ENCODE measurements at places on chromosomes 3 and 15.
A peak's percentile ranks its signal among the peaks of the same experiment; 100 is the strongest.

DNA sequence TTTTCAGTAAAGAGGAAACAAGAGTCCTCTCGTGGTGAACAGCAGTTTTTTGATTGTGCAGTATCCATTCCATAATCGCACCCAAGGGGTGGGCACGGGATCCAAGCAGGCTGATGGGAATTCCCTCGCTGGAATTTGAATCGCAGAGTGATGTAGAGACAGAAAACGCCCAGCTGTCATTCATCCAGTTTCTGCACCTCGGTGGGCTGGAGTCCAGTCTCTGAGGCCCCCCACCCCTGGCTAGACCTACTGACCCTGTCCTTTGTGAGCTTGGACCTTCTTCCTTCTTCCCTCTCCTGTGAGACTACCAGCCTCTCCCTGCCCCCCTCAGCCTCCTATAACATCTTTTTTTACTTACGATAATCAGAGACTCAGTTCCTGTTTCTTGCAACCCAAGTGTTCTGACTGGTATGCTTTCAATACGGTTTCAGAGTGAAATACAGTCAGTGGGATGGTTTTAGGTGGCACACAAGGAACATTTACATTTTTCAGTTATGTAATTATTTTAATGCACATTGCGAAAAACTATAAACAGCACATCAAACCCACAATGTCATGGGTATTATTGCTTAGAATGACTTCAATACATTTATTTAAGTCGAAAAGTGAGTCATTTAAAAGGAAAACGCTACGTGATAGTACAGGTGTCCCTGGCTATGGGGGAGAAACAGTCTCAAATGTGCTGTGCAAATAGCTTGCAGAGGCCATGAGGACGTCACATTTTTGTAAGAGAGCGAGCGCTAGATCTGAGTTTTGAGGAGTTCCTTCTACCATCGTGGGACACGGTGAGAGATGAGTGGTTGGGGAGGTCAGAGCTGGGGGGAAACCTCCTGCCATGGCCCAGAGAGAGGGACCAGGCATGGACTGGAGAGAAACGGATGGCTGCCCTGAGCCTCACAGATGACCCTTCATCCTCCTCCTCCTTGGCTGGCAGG, 37.5 kb upstream of the CHST2 start:
- DNase-seq = no peak

DNA sequence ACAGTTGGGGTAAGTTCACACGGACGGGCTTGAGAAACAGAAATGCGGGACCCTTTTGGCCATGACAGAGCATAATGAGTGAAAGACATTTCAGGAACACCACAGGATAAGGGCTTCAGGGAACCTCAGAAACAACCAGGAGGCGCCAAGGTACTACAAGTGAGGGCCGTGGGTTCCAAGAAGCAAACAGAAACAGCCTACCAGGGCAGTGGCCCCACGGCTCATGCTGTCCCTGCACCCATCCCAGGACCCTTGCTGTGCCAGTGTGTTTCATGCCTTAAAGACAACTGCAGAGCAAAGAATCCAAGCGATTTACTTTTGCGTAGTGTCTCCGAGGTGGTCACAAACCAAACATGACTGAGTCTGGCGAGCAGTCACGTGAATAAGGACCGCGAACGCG, 54.0 kb downstream of the RUBCN start:
- no peak for DNase-seq

- DNase-seq = no peak
Observed at GRCh38 chr3:15050405-15051092, 14.6 kb downstream of the MRPS25 start.

- no peak for DNase-seq
Observed at GRCh38 chr3:24416224-24416623, 78.4 kb downstream of the THRB start.

DNA sequence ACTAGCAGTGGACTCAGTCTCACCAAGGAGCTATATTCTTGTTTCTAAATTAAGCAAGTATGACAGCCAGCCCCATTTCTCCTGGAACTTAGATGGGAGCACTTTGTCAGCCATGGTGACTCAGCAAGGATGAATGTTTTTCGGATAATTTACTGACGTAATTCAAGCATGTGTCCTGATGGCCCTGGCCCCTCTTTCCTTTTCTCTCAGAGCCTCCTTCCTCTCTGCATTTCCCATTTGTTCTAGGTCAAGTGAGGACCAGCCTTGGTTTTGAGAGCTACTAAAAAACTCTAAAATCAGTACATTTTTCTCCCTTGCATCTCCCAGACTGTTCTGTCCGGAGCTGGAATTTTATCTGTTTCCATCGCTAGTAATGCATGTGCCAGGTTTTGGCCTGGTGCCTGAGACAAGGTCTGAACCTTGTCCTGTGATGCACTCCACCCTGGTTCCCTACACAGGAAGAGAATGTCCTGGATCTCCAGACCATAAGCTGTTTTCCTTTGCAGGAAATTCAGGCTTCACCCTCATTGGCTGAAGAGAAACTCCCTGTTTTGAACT, 256.6 kb upstream of the ROPN1 start:
- no peak for DNase-seq

GRCh38 chr3:50271314-50271936, 2.5 kb downstream of the SEMA3B start:
- no peak for DNase-seq

DNA sequence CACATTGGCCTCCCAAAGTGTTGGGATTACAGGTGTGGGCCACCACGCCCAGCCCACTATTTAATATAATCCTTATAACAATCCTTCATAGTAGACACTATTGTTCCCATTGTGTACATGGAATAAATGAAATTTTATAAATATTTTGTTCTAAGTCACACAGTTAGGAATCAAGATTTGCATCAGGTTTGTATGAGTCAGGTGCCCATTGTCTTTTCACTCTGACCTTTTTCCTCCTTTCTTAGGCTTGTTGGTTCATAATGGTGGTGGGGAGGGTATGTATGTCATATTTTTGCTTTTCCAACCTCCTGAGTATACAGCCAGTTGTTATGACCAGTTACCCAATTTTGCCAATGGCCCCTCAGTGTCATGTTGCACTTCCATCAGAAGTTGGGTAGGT, 18.0 kb upstream of the SLC30A4 start:
- no peak for DNase-seq

DNA sequence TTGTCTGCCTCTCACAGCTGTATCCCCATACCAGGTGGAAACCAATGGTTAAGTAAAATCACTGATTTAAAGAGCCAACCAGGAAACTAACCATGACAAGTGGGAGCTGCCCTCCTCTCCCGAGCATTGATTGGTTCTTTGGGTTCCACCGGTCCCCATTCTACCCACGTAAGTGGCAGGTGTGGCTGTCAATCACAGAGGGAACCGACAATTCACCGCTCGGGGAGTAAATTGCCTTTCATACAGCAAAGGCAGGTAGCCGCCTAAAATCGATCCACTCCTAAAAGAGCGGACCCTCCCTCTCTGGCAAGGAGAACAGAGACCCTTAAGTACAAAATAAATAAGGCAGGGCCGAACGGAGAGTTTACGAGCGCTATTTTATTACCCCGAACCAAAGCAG, 1.2 kb downstream of the ERC2 start:
- DNase-seq = peak; percentile 60

DNA sequence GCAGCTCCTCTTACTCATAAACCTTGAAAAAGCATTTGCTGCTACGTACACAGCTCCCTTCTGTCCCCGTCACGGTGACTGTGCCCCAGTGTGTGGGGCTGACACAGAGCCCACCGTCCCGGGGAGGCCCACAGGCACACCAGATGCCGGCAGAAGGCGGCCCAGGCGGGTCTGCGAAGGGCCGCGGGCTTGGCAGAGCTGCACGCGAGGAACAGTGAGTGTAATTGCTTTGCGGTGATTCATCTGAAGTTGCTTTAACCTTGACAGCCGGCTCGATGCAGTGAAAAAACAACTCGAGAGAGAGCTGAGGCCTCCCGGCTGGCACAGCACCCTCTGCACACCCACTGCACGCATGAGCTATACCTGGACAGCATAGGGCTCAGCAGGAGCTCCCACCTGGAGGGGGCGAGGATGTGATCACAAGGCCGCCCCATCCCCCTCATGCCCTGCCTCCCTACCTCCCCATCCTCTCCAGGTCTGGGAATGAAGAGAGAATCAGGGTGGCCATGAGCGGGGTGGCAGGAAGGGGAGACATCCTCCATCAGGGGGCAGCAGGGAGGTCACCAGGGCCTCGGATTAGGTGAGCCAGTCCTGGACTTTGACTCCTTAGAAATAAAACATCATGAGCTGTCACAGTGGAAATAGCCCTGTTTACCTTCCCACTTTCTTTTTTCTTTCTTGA, 172.7 kb downstream of the MEGF11 start:
- DNase-seq = no peak

GRCh38 chr15:74311734-74312444, 55.6 kb downstream of the CYP11A1 start:
- DNase-seq = no peak

DNA sequence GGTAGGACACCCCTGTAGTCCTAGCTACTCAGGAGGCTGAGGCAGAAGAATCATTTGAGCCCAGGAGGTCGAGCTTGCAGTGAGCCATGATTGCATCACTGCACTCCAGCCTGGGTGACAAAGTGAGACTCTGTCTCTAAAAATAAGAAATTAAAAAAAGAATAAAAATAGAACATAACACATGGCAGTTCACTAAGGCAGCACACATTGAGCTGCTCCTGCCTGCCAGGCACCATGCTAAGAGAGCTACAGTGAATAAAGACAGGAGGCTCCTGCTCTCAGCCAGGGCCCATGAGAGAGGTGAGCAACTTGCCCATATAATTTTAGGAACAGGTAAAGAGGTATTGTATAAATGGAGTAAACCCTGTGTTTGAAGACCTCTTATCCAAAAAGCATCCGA, 54.3 kb downstream of the EBLN2 start:
- DNase-seq = no peak

DNA sequence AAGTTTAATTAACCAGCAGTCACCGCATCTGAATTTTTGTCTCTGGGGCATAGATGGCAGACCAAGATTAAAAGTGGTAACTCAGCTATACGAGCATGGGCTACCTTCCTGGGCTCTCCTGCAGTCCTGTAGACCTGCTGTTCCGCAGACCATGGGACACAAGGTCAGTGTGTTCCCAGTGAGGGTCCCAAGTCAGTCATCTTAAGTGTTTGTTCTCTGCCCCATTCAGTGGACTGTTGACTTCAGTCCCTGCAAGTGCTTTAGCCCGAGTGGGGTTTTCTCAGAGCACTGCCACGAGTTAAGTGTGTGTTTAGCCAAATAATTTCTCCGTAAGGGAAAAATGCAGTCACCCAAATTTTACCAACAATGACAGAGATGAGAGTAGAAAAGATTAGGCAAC, 4.9 kb upstream of the EXOG start:
- DNase-seq = no peak

GRCh38 chr3:150335631-150336030, 72.5 kb upstream of the TSC22D2 start:
- DNase-seq = no peak

DNA sequence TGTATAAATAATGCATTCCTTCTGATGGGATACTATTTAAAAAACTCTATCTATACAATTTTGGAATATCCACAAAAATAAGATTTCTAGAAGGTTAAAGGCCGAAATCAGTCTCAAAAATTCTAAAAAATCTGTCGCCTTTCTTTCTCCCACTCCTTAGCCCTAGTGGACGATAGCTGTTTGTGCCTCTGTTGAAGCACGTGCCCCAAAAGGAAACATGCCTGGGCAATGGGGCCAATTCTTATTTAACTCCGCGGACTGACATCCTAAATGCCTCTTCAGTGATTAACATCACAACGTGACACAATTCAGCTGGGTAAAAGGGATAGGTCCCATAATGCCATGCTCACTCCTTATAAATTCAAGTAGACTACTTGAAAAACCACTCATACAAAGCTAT, 65.1 kb downstream of the GAP43 start:
- DNase-seq = no peak

DNA sequence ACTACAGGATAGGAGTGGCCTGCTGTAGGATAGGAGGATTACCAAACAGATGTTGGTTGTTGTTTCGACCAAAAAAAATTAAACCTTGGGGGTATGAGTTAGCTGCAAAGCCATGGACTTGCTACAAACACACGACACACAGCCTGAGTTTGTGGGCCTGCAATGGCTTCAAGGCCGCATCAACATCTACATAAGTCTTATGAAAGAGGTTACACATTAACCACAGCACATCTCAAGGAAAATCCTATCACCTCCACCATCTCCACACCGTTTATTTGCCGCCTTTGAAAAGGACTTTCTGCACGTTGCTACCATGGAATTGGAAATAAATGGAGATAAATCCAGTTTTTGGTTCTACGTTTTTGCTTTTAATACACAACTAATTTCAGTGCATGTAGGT, 23.0 kb downstream of the LRIG1 start:
- DNase-seq = no peak

DNA sequence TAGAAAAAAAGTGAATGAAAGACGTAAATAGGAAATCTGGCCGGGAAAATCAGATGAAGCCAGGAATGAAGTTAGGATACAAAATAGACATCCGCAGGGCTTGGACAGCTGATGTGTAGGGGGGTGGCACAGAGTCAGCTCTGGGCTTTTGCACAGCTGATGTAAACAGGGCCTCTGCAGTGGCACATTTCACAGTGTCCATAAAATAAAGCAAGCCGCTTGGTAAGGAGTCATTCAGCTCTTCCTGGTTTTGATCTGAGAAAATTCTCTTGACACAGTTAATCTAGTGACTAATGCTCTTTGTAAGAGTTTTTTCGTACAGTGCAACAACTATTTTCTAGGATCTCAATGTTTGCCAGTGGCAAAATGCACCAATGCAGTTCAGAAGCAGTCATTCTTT, 153.3 kb downstream of the USP13 start:
- DNase-seq = no peak

GRCh38 chr3:172208586-172209332, 169.4 kb downstream of the FNDC3B start:
- DNase-seq = no peak

GRCh38 chr3:160612386-160613075, 47.2 kb upstream of the KPNA4 start:
- DNase-seq = no peak

- no peak for DNase-seq
Observed at GRCh38 chr3:32120471-32120870, 14.1 kb downstream of the GPD1L start.

DNA sequence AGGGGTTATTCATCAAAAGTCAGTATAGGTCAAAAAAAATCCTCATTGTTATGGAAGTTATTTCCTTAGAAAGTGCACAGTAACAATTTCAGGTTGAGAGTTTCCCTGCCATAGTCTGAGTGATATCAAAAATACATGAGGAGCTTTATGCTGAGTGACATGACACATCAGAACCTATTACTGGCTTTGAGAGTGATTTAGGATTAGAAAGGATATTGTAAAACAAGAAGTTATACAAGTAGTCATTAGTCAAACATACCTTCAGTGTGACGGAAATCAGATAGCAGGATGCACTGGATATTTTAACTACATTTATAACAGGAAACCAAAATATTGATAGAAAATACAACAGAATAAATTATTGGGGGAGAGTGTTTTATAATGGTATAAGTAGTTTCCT, 471.1 kb downstream of the VGLL3 start:
- DNase-seq = no peak

GRCh38 chr3:46895204-46895660, 17.7 kb downstream of the PTH1R start:
- peak; percentile 90 for DNase-seq

DNA sequence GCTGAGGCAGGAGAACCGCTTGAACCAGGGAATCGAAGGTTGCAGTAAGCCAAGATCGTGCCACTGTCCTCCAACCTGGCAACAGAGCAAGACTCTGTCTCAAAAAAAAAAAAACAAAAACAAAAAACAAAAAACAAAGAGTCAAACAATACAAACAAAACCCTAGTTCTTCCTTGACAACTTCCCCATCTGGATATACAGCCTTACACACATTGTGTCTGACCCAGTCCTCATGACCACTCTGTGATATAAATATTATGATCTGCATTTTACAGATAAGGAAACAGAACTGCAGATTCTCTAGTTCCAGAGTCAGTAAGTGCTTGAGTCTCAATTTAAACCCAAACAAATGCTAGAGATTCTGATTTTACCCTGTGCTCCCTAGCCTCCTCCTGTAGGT, 4.8 kb upstream of the ESYT3 start:
- no peak for DNase-seq
